H1 (cell line): ENCODE measurements at places on chromosomes 7 and 10. TPM values are rescaled to one million over a fixed set of nuclear protein-coding genes. Genes with fewer than 3 reads are reported as not detected.

The FAM25A gene
- not detected in 2 replicates for total RNA-seq

The LIPF gene
- total RNA-seq: not detected in 2 replicates

GRCh38 chr10:103671126-103671895 is 177.8 kb downstream of the NEURL1 start:
- no peak for DNase-seq

DNA sequence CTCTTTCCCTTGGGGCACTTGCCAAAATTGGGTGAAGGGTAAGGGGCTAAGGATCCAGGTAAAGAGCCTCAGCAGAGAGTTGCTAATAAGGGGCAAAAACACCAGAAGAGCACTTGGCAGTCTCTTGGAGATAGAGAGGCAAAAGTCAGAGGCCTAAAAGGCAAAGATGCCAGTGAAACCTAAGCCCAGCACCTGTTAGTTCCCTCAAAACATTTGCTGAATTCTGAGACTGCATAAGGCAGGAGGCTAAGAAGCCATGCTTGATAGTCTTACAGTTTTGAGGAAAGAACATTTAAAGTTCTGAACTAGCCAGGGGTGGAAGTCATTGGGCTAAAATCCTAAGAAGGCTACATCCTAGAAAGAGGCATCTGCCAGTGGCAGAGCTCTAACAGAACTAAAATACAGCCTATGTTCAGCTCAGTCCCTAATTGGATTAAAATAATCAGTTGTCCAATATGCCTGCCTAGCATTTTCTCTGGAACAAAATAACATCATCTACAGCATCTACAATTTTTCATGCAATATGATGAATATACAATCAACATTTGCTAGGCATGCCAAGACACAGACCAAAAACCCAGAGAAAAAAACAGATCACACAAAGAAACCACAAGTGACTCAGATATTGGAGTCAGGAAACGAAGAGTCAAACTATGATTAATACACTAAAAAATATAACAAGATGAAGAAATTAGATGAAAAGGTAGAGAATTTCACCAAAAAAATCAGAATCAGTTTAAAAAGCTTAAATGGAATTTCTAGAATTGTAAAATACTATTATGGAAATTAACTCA is 7.7 kb downstream of the HTR7 start:
- no peak for DNase-seq

The CYP2C19 gene
- not detected in 2 replicates for total RNA-seq

The AKR1D1 gene
- not detected in 2 replicates for total RNA-seq

The IDI2 gene
- not detected in 2 replicates for total RNA-seq

- DNase-seq: no peak
Observed at GRCh38 chr10:118520116-118520742, 75.2 kb downstream of the PRLHR start.

GRCh38 chr10:72310636-72311035 is 36.9 kb downstream of the DDIT4 start:
- DNase-seq: no peak

GRCh38 chr7:53993224-53993623 is 549.0 kb upstream of the VSTM2A start:
- no peak for DNase-seq

The TAS2R5 gene
- total RNA-seq: 0.84 and 1.5 TPM in 2 replicates

The IGF2BP3 gene
- total RNA-seq: 190 and 193 TPM in 2 replicates

- DNase-seq: no peak
Observed at GRCh38 chr7:82430500-82431465, 12.8 kb downstream of the CACNA2D1 start.

GRCh38 chr7:12389089-12389700 is 14.5 kb downstream of the VWDE start:
- DNase-seq: no peak

DNA sequence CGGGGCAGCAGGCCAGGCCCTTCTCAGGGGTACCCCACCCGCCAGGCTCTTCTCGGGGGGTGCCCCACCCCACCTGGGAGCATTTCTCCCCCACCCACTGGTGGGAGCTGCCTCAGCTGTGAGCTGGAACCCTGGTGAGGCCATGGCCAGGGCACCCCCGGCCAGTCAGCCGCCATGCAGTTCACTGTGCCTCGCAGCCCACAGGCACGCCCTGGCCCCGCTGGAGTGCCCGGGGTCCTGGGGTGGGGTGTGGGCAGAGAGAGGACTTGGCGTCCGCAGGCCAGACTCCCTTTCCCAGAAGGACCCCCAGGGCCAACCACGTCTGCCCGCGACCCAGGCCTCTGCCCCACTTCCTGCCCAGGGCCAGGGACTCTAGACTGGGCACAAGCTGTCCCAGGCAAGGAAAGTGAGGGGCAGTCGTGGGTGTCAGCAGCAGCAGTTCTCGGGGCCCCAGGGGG is 13.1 kb downstream of the DPYSL4 start:
- DNase-seq: no peak

DNA sequence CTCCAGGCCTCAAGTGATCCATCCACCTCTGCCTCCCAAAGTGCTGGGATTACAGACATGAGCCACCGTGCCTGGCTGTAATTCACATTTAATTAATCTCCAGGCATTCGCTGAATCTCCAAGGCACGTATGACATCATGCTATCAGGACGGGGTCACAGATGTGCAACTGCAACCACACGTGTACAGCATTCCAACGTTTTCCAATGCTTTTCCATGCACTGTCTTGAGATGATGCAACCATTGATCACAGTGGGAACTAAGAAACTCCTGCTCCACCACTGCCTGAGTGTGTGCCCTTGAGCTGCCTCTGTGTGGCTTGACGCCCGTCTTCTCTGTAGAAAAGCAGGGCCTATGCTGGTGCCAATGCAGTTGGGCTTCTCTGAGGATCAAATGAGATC is 119.8 kb upstream of the LYZL2 start:
- DNase-seq: no peak

DNA sequence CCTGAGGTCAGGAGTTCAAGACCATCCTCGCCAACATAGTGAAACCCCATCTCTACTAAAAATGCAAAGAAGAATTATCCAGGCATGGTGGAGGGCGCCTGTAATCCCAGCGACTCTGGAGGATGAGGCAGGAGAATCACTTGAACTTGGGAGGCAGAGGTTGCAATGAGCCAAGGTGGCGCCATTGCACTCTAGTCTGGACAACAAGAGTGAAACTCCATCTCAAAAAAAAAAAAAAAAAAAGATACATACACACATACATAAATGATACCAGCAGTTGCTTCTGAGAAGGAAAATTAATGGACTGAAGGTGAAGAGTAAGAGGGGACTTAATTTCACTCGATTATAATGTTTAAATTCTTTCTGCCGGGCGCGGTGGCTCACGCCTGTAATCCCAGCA is 40.2 kb upstream of the PAX2 start:
- no peak for DNase-seq

DNA sequence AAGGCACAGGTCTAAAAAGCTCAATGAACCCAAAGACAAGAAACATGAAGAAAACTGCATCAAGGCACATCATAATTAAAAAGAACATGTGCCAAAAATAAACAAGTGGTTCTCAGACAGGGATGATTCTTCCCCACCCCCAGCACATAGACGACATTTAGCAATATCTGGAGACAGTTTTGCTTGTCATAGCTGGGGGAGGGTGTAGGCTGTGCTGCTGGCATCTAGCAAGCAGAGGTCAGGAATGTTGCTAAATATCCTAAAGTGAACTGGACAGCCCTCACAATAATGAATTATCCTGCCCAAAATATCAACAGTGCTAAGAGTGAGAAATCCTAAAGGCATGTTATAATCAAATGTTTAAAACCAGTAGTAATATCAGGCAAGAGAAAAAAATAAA is 122.6 kb downstream of the MICU1 start:
- no peak for DNase-seq

DNA sequence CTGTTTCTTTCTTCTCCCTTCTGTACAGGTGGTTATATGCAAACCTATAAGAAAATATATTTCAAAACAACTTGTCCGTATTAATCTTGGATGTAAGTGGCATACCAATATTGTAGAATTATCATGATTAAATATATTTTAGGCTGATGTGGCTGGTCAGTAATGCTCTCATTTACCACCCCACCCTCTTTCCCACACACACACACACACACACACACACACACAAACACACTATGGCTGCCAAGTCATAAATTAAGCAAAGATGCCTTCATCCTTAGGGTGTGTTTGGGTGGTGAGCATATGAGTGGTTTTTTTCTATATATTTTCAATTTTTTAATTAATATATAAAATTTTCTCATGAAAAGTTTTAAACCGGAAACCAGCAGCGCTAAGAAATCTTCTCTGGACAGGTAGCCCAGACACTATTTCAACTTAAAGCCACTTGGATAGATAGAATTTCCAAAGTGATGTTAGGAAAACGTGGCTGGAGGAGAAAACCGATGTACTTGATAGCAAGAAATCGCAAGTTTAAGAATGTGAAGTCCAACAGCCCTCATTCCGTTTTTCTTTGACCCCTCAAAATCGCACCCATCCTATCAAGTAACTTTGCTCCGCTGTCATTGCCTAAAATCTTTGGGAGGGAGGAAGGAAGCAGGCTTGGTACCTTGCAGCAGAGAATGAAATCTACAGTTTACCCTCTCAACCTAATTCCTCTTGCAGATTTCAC is 171.7 kb downstream of the FAM107B start:
- DNase-seq: no peak

- no peak for DNase-seq
Observed at GRCh38 chr10:123151737-123152135, 2.5 kb upstream of the BUB3 start.

- DNase-seq: peak; percentile 69
Observed at GRCh38 chr7:107047902-107048782, 3.6 kb downstream of the PRKAR2B start.

- DNase-seq: peak; percentile 85
Observed at GRCh38 chr10:51074238-51075028, at the start of gene PRKG1. Gene PRKG1, plus strand, starts transcription at chr10:51074487.

DNA sequence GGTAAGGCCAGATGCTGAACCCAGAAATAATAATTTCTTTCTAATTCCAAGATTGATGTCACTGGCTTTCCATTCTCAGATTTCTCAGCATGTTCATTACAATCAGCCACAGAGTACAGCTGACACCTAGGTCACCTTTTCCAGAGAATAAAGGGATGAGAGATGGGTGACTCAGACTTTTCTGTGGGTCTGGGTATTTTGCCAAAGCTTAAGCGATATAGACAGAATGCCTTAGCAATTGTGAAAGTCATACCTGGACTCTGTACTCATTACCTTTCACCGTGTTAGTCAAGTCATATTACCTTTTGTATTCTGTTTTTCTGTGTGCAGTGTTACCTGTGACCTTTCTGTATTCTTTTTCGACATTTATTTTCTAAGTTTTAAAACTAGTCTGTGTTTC is 10.6 kb upstream of the PRTFDC1 start:
- DNase-seq: no peak

- no peak for DNase-seq
Observed at GRCh38 chr10:14372606-14373005, 41.9 kb upstream of the FRMD4A start.

GRCh38 chr7:138549082-138549481 is 89.0 kb downstream of the TRIM24 start:
- DNase-seq: no peak

- DNase-seq: no peak
Observed at GRCh38 chr10:50536617-50537240, 87.0 kb downstream of the SGMS1 start.

GRCh38 chr7:94401428-94401814 is 6.7 kb downstream of the COL1A2 start:
- no peak for DNase-seq

The CPN1 gene
- 0.15 TPM in 1 of 2 replicates, not detected in the other for total RNA-seq

The SGCE gene
- total RNA-seq: 22.2 and 25.0 TPM in 2 replicates

The TLL2 gene
- total RNA-seq: 3.0 and 3.2 TPM in 2 replicates

GRCh38 chr7:26858735-26859134 is 5.7 kb downstream of the SKAP2 start:
- DNase-seq: no peak

- DNase-seq: no peak
Observed at GRCh38 chr7:131224996-131225395, 102.7 kb upstream of the MKLN1 start.

GRCh38 chr7:121547544-121548092 is 151.5 kb upstream of the FAM3C start:
- DNase-seq: no peak

DNA sequence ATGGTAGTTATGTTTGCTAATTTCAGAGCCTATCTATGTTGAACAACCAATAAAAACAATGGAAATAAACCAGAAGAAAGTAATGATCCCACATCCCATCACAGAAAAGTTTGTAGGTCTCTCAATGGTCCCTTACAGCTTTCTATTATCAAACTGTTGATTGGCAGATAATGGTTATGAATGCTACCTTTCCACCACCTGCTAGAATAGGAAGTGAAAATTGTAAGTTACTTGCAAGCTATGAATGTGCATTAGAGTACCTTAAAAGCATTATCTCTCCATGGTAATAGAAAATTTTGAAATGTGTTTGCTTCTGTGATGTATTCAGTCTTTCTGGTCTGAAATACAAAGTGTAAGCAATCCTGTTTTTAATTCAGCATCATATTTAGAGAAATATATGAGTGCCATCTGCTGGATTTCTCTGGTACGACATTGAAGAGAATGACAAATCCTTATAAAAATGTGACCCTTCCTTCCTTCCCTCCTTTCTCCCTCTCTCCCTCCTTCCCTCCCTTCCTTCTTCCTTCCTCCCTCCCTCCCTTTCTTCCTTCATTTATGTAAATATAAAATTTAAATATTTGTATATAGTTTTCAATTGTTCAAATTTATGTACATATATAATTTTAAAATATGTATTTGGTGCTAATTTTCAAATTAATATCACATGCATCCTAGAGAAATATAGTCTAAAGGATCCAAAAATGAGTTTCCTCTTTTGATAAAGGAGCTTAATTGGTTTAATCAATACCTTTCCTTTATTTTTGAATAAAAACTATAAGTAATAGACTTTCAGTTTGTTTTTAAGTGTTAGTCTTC is 41.4 kb upstream of the PNLIPRP3 start:
- DNase-seq: no peak

- DNase-seq: no peak
Observed at GRCh38 chr7:82685214-82685613, 241.6 kb upstream of the CACNA2D1 start.

The GSAP gene
- 0.93 and 0.94 TPM in 2 replicates for total RNA-seq

The GPR85 gene
- total RNA-seq: 0.20 and 0.54 TPM in 2 replicates

GRCh38 chr7:25543210-25543609 is 314.9 kb upstream of the NPVF start:
- DNase-seq: no peak

DNA sequence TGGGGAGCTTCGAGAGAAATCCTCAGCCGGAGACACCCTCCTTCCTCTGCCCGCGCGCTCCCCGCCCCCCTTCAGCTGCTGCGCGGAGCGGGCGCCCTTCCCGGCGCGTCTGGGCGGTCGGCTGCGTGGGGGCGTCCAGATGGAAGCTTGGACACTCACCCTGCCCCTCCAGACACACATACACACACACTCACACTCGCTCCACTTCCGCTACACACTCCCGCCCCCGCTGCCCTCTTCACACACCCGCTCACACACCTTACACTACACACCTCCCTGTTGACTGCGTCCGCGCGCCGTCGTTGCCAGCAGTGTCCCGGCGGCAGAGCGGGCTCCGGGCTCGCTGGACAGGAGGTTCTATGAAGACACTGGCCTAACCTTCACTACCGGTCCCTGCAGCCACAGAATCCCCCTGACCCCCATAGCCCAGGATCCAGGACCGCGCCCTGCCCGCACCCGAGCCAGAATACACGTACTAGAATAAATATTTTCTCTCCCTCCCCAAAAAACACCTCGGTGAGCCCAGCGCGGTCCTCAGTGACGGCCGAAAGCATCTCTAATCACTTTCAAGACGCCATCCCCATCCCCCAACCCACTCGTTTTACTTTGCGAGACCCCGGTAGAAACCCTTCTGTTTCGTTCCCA is 1.1 kb upstream of the EGR2 start:
- DNase-seq: no peak
